Smooth muscle cell of trachea (primary cell): ENCODE measurements at places on chromosomes 6 and 20. TPM values are rescaled to one million over a fixed set of nuclear protein-coding genes. Genes with fewer than 3 reads are reported as not detected.

SAMD5 gene
- total RNA-seq = 0.99 and 2.6 TPM in 2 replicates

BEND3 gene
- 0.73 and 2.0 TPM in 2 replicates for total RNA-seq

OR2H2 gene
- not detected in 2 replicates for total RNA-seq

EYS gene
- 0.29 and 0.50 TPM in 2 replicates for total RNA-seq

ZC2HC1B gene
- not detected in 2 replicates for total RNA-seq

HSPA12B gene
- 2.6 and 5.1 TPM in 2 replicates for total RNA-seq

CAGE1 gene
- 0.17 TPM in 1 of 2 replicates, not detected in the other for total RNA-seq

STX11 gene
- total RNA-seq = 0.50 and 0.87 TPM in 2 replicates

PDE7B gene
- total RNA-seq = 45.7 and 48.1 TPM in 2 replicates

RNF182 gene
- 2.3 and 3.8 TPM in 2 replicates for total RNA-seq

OCSTAMP gene
- total RNA-seq = not detected in 2 replicates

TTK gene
- 2.0 and 38.5 TPM in 2 replicates for total RNA-seq

ABHD16B gene
- not detected in 2 replicates for total RNA-seq

AKAP12 gene
- 155 and 204 TPM in 2 replicates for total RNA-seq

CRISP2 gene
- total RNA-seq = not detected in 2 replicates

FGD2 gene
- not detected in 2 replicates for total RNA-seq

SEL1L2 gene
- total RNA-seq = not detected in 2 replicates

MUCL3 gene
- total RNA-seq = not detected in 2 replicates

BHLHE23 gene
- not detected in 2 replicates for total RNA-seq

GGTLC1 gene
- total RNA-seq = not detected in 2 replicates

BPIFA1 gene
- total RNA-seq = not detected in 2 replicates

FOXQ1 gene
- total RNA-seq = 6.5 and 6.9 TPM in 2 replicates
